ENCODE measurements at places on chromosomes 6 and 20.

GRCh38 chr6:166784691-166785090 is 157.6 kb upstream of the RPS6KA2 start:
- no peak for DNase-seq

- no peak for DNase-seq
These were observed 1.1 kb upstream of the FGD2 start for GRCh38 chr6:37004044-37004980.

DNA sequence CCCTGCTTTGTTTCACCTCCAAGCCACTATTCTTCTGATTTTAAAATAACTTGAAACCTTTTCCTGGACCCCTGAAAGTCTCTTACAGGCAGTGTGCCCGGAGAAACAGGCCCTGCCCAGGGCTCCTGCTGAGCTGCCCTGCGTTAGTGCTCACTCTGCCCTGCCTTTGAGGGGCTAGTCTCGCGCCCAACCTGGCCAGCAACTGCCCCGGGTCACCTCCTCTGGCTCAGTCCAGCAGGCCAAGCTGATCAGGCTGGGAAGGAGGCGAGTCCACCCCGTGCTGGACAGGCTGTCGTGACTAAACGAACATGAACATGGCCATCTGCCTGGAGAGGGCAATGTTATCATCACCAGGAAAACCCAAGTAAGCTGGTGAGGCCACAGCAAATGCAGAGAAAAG is 245.4 kb downstream of the ANKRD60 start:
- DNase-seq = no peak

- DNase-seq = no peak
These were observed 12.0 kb upstream of the DDX43 start for GRCh38 chr6:73382462-73383113.

GRCh38 chr6:51868591-51869355 is 218.6 kb downstream of the PKHD1 start:
- no peak for DNase-seq

DNA sequence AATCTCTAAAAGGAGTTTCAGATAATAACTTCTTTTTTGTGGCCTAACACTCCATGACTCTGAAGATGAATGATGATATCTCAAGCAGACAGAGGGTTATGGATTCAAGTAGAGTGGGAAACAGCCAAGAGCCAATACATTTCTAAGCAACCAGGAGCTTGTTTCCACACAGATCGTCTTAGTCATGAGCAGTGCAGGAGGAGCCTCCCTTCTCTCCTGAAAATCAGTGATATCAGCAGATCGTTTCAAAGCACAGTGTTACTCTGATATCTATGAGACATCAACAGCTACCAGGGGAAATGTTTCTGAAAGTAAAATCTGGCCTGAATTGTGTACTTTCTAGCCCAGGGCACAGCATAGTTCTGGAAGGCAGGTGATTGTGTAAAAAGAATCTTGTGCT is 11.5 kb downstream of the ADGRG6 start:
- DNase-seq = no peak

- DNase-seq = no peak
These were observed 85.8 kb downstream of the BCAS1 start for GRCh38 chr20:53984356-53985149.

- DNase-seq = no peak
These were observed 64.9 kb downstream of the RREB1 start for GRCh38 chr6:7172649-7173048.

DNA sequence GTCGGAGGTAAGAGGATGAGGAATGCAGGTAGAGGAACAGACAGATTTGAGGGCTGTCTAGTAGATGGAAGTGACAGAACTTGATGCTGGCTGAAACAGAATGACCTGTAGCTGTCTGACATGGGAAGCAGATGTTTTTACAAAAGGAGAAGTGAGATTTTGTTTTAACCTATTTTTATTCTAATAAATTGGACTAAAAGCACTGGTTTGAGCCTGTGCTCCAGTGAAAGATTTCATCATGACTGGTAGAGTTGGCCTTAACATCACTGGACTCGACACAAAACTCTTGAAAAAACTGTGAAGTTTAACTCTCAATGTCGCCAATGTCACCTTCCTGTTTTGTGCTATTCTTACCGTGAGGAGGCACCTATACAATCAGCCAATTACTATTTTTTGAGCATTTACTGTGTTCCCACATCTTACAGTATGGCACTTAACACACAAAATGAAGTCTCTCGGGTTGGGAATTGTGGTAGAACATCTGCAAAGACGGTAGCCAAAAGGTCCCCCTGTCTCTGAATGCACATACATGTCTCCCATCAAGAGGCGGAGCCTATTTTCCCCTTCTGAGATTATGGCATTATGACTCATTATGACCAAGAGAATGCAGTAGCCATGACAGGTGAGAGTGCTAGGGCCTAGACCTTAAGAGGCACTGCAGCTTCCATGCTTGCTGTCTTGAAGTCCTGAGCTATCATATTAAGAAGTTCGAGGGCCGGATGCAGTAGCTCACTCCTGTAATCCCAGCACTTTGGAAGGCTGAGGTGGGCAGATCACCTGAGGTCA is 93.2 kb downstream of the FOXF2 start:
- no peak for DNase-seq

DNA sequence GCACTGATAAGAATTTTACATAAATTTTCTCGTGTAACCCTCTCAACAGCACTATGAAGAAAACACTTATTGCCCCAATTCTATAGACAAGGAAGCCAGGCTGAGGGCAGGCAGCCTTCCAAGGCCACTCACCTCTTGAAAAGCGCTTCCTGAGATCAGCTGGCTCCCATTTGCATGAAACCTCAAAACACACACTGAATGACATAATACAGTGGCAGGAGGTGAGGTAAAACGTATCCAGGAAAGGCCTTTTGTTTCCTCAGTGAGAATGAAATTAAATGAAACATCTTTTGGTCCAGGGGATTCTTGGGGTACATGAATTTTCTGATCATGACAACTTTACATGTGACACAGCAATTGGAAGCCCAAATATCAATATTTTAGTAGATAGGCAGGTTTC is 112.5 kb downstream of the WDR27 start:
- no peak for DNase-seq

- peak; percentile 73 for DNase-seq
These were observed 179.0 kb upstream of the MAP3K7 start for GRCh38 chr6:90765895-90766294.

DNA sequence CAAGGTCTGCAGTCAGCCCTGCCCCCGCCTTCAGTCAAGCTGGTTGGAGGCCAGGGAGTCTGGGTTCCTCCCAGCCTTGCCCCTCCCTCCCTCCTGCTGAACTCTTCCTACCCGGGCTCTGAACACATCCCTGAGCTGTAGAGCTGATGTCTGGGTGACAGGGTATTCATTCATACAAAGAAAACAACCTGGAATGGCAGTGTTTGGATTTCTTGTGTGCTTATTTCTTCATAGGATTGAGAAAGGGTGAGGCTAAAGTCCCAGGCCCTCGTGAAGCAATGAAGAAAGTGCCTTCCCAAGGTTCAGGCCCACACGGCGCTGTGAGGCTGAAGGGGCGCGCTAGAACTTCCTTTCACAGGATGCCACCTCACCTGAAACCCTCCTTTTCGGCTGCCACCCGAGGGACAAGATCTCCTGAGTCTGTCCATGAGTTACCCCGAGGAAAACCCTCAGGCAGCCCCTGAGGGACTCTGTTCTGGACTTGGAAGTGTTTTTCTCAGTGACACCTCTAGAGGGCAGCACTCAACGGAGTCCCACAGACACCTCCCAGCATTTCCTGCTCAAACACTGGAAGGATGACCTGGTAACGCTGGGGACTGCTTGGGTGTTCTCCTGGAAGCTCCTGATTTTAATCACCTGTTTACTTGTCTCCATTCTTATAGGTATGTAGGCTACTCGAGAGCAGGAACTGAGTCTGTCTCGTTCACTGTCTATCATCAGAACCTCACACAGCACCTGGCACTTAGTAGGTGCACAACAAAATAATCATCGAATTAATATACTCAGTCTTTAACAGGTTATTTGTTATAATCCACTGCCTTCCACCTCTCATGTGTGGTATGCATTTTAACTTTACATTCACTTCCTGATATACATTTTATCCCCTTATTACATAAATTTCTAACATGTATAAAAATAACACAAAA is 11.8 kb upstream of the GSTA1 start:
- DNase-seq = peak; percentile 47

GRCh38 chr6:56263596-56264315 is 16.4 kb upstream of the COL21A1 start:
- DNase-seq = no peak

DNA sequence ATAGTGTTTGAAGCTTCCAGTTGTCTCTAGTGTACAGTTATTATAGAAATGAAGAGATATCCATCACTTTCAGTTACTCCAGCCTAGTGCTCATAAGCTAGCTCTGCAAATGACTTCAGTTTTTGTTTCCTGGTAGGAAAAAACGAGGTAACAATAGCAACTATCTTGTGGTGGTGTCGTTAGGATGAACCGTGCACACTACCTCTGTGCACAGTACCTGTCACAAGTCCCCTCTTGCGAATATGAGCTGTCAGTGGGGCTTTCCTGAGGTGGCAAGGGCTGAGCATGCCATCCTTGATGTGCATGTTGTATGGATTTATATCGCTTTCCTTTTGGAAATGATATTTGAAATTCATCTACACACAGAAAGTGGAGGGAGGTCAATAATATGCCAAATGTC is 151.8 kb downstream of the ARID1B start:
- no peak for DNase-seq

GRCh38 chr20:63655249-63655648 is 2.0 kb upstream of the STMN3 start:
- no peak for DNase-seq

- no peak for DNase-seq
These were observed 21.6 kb downstream of the KCNB1 start for GRCh38 chr20:49460916-49461315.
